ENCODE measurements at places on chromosomes 3 and 15.

DNA sequence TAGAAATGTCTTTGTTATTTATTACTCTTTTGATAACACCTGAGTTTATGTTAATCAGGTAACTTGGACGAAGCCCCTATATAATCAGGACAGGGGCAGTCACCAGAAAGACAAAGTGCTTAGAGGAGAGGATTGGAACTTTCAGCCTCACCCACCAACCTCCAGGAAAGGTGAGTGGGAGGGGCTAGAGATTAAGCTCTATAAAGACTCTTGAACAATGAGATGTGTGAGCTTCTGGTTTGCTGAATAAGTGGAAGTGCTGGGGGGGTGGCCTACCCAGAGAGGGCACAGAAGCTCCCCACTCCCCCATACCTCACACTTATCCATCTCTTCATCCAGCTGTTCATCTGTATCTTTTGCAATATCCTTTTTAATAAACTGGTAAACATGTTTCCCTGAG is 73.9 kb downstream of the TTBK2 start:
- DNase-seq, result no peak

GRCh38 chr15:40743921-40744814 is 10.9 kb downstream of the RMDN3 start:
- DNase-seq, result no peak

GRCh38 chr3:144763878-144764454 is 792.3 kb downstream of the DIPK2A start:
- no peak for DNase-seq

DNA sequence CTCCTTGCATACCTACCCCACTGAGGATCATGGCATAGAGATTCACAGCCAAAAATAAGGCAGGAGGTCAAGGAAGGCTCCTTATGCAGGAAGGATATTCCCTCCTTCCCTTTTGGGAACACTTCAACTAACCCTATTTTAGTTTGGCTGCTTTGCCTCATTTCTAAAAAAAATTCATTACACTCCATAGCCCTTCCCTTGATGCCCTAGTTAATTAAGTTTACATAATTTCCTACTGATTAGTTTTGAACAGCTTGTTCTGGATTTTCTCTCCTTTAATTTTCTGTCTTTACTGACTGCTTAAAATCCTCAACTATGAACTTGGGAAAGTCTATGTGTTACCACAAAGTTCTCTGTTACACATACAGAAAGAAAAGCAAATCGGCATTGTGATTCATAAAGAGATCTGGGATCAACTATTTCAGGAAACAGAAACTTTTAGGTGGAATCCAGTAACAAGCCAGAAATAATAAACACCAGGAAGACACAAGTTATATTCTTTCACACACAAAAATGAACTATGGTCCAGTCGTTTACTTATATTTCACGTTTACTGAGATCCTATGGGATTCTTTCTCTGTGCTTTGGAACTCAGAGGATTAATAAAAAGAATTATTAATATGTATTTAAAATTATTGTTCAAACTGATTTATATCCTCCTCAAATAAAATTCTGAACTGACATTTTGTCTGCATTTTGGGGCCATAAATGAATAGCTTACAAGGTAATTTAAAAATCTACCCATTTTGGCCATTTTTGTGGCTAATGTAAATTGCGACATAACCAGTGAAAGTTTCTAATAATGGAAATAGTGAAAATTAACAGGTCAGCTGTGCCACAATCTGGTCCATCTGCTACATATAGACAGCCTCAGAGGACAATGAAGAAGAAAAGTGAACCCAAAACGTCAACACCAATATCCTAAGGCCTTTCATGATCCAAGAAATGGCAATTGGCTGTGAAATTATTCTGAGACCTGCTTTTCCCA is 113.8 kb downstream of the FRMD5 start:
- no peak for DNase-seq

DNA sequence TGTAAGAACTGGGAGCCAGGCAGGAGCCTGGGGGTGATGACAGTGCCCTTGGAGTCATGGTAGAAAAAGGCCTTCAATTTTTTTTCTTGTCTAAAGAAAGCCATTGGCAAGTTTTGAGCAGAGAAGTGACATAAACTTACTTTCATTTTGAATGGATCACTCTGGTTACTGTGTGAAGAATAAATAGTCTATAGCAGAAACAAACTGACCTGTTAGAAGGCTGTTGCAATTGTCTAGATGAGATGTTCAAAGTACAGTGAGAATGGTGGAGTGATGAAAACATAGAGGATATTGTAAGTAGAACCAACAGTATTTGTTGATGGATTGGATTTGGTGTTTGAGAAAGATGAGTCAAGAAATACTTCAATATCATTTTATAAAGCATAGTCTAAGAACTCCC is 439.9 kb downstream of the TBL1XR1 start:
- DNase-seq, result no peak

DNA sequence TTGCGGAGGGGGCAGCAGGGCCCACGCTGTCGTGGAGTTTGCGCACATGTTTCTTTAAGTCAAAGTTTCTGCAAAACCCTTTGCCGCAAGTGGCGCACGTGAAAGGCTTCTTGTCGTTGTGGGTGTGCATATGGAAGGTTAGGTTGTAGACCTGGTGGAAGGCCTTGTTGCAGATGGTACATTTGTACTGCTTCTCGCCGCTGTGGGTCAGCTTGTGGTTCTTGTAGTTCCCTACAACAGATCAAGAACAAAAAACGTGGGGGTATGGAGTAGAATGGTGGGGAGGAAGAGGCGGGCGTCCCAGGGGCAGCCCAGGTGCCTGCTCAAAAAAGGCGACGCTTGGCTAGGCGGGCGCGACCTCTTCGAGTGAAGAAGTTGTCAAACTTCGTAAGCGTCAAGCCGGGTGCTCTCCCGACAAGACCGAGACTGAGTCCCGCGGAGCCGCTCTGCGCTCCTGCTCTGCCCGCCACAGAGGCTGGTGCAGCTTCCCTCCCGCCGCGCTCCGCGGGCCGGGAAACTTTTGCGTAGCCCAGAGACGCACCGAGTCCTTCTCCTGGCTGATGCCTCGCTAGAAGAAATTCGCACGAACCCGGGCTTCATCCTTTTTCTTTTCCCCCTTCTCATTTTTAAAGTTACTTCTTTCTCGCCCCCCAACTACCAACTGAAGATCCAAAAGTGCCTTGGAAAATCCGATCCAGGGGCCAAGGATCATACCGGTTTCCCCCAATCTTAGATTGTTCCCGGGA is 3.1 kb downstream of the FEZF2 start:
- DNase-seq, result no peak

- DNase-seq, result no peak
These were observed at the start of gene CD96 for GRCh38 chr3:111541911-111542483. Gene CD96, plus strand, starts transcription at chr3:111542197. Its CDS starts 52 bp downstream, at chr3:111542249.

- DNase-seq, result no peak
These were observed 6.1 kb downstream of the CP start for GRCh38 chr3:149215515-149215914.

GRCh38 chr15:78179906-78180305 is 30.7 kb downstream of the IDH3A start:
- no peak for DNase-seq

GRCh38 chr3:171230865-171231264 is 204.3 kb upstream of the SLC2A2 start:
- DNase-seq, result no peak

GRCh38 chr3:109387621-109388020 is 50.3 kb upstream of the DPPA4 start:
- no peak for DNase-seq

DNA sequence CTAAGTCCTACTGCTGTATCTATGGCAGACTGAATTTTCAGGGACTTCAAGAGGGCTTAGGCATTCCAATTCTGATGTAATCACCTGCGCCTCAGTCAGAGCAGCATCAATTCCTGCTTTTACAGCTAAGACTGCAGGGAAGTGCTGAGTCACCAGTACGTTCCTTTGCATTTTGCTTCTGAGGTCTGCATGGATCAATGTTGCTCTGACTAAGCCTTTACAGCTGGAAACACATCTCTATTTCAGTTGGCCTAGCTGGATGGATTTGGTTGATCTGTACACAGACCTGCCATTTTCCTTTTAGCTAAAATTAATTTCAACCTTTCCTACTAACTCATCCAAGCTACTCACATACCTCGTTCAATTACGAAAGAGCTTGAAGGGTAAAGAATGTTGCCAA is 51.3 kb downstream of the ETV5 start:
- no peak for DNase-seq

- DNase-seq, result no peak
These were observed 119.9 kb upstream of the FHIT start for GRCh38 chr3:61371123-61371522.

GRCh38 chr15:65115086-65115485 is at the start of gene UBAP1L:
Gene UBAP1L, minus strand, starts transcription at chr15:65115200. Its CDS starts 8,985 bp downstream, at chr15:65106215.
- DNase-seq, result no peak

DNA sequence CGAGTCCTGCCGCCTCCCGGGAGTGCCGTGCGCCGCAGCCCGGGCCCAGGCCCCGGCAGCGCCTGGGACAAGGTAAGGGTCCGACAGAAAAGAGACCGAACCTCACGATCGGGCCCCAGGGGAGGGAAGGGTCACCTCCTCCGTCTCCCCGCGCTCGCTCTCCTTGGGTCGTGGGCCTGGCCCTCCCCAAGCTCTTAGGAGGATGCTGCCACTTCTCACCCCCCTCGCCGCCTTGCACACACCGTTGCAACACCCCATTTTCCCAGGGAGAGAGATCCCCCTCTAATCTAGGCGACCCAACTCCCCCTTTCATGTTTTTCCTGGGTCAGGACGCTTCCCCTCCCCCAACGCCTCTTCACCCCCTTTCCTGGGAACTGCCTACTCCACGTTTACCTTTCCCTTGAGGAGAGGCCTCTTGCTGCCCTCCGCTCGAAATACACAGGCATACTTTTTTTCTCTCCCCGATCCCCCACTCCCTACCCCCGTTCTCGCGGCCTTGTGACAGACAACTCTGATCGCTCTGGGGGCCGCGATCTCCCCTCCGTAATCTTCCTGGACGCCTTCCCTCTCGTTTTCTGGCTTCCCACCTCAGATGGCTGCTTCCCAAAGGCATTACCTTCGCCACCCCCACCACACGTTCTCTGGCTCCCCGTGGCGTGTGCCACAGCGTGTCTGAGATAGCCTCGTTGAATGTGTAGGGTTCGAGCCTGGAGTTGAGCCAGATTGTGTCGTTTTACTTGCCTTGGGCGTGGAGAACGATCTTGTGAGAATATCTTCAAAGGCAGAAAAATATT is 688 bp downstream of the SETD5 start:
- peak; percentile 75 for DNase-seq

- no peak for DNase-seq
These were observed 15.2 kb upstream of the XIRP1 start for GRCh38 chr3:39207361-39208186.

GRCh38 chr15:88256279-88257230 is at the start of gene NTRK3:
Gene NTRK3, minus strand, starts transcription at chr15:88256739. Its CDS starts 586 bp downstream, at chr15:88256153.
- DNase-seq, result peak; percentile 54

DNA sequence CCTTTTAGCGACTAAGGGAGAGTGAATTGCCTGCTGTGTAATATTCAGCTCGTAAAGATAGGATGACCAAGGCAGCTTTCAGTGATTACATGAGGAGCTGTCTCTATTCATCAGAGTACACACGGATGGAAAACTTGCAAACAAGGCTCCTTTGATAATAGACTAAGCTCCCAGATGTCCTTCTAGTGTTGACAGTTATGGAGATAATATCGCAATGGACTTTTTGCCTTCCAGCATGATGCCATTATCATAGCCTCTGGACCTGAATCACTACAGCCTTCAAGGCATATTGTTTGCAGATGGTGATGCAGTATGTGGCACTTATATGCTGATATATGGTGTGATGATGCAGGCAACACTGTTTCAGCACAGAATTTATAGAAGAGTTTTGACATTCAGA is 93.9 kb downstream of the ECT2 start:
- DNase-seq, result no peak

DNA sequence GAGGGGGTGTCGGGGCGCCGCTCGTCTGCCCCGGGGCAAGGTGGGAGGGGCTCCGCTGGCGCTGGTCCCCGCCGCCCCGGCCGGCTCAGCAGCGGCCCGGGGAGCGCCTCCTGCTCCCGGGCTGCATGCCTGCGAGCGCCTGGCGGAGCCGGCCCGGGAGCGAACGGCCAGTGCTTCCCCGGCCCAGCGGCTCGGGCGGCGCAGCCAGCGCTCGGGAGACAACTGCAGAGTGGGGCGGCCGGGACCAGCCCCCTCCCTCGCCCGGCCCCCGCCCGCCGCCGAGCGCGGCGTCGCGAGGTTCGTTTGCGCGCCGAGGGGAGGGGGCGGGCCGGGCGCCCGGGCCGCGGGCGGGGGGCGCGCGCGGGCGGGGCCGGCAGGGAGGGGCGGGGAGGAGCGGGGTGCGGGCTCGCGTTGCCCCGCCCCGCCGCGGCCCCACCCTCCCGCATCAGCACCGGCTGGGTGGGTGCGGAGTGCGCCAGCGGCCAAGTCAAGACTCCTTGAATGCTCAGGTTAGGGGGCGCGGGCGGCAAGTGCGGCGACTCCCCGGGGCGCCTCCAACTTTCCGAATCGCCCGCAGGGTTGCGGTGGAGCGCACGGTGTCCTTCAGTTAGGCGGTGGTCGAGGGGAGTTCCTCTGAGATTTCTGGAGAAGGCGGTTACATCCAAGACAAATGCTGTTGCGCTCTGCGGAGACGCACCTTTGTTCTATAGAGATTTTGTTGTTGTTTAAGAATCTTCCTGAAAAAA is at the start of gene RGMA:
Gene RGMA, minus strand, starts transcription at position 231 of the 746 bp plus-strand sequence. CDS start 279 bp downstream, outside the sequence.
- DNase-seq, result peak; percentile 76

- DNase-seq, result no peak
These were observed 185.1 kb downstream of the GOLGA6L6 start for GRCh38 chr15:20356444-20356910.

DNA sequence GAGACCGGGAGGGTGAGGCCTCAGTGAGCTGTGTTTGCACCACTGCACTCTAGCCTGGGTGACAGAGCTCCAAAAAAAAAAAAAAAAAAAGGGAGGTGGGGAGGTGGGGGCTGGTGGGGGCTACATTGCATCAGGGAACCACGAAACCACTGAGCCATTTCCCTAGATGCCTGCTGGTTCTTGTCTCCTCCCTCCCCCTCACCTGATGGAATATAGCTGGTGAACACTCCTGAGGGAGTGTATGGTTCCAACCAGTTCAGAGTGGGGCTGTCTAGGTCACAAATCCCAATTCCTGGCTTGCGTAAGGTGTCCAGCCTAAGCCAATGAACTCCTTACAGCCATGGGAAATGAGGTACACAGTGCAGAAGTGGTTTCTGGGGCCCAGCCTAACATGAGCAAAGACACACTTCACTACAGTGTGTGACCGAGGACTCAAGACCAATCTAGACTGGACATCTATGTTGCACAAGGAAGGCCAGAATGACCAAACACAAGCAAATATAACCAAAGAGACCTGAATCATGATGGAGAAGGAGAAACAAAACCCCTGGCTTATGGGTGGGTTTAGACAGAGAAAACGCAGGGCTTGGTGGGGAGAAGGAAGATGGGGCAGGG is 39.1 kb upstream of the OSBPL11 start:
- no peak for DNase-seq

DNA sequence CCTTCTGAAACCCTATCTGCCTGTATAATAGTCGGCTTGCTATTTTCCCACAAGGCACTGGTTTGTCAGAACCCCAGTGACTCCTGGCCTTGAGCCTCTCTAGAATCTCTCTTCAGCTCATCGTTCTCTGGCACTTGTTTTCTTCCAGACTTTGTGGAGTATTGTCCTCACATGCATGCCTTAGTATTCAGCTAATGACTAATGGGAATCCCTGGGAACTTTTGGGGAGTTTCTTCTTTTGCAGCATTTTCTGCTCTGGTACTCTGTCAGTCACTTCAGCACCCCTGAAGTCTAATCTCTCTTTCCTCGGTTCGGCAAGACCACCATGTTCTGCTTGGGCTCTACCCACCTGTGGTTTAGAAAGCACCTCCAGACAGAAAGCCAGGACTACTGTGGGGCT is 35.8 kb upstream of the THRB start:
- no peak for DNase-seq

- DNase-seq, result no peak
These were observed 63.1 kb downstream of the PRKAR2A start for GRCh38 chr3:48784426-48785120.

All from right forelimb (tissue), 1 donor.